ENCODE measurements at places on chromosomes 3 and 15. TPM values are rescaled to one million over a fixed set of nuclear protein-coding genes. Genes with fewer than 3 reads are reported as not detected.
A peak's percentile ranks its signal among the peaks of the same experiment; 100 is the strongest.

DNA sequence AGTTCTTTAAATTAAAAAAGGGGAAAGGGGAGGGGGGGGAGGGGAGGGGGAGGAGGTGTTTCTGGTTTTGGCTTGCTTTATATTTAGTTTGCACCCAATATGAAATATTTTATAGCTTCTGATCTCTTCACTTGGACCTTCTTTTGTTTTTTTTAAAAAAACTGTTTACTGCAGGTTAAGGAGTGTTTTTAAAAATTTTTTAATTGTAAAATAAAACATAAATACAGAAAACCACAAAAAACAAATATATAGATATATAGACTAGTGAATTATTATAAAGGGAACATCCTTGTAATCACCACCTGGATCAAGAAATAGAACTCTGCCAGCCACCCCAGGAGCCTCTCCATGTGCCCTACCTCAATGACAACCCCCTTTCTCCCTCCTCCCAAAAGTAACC, 861 bp upstream of the MYLK start:
- DNase-seq: no peak
- no peak overlapping the region for H3K27ac ChIP-seq
- peaks cover 17% of the 10 kb centered on the region for H3K27me3 ChIP-seq
- no peaks in the 10 kb centered on the region for H3K36me3 ChIP-seq

GRCh38 chr3:23811919-23812318, 6.2 kb downstream of the UBE2E1 start:
- no peaks in the 10 kb centered on the region for H3K27me3 ChIP-seq
- no peak for DNase-seq
- peaks cover 4% of the 10 kb centered on the region for H3K36me3 ChIP-seq
- H3K4me1 ChIP-seq: peaks cover 17% of the 10 kb centered on the region

- H3K4me3 ChIP-seq: peak within 1 kb of the TSS; percentile 80
- H3K4me1 ChIP-seq: peaks cover 31% of the 10 kb centered on the region
- peak within 1 kb of the TSS; percentile 89 for H3K27ac ChIP-seq
- peak; percentile 85 for DNase-seq
- peaks cover 6% of the 10 kb centered on the region for H3K27me3 ChIP-seq
- H3K36me3 ChIP-seq: no peaks in the 10 kb centered on the region
These were observed at the start of gene MRAS for GRCh38 chr3:138347960-138348753. Gene MRAS, plus strand, starts transcription at chr3:138348579. Its CDS starts 24,305 bp downstream, at chr3:138372884.

The FETUB gene
- 0.04 TPM for total RNA-seq

DNA sequence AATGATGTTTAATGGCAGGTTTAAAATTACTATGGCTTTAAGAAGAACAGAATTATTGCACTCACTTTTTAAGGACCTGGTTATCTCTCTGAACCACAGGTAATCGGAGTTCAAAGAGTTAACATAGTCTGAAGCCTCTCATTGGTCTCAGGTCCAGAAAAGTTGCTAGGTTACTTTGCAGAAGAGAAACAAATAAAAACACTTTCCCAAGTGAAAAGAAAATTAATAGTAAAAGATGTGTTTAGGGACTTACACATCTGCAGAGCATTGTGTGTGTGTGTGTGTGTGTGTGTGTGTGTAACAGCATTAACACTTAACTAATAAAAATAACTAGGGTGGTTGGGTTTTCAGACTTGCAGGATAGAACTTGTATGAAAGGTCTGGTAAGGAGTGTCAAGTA, 1.0 kb downstream of the MASP1 start:
- peaks cover 3% of the 10 kb centered on the region for H3K27me3 ChIP-seq
- H3K27ac ChIP-seq: no peak overlapping the region
- peaks cover 5% of the 10 kb centered on the region for H3K4me1 ChIP-seq
- peak; percentile 67 for DNase-seq

DNA sequence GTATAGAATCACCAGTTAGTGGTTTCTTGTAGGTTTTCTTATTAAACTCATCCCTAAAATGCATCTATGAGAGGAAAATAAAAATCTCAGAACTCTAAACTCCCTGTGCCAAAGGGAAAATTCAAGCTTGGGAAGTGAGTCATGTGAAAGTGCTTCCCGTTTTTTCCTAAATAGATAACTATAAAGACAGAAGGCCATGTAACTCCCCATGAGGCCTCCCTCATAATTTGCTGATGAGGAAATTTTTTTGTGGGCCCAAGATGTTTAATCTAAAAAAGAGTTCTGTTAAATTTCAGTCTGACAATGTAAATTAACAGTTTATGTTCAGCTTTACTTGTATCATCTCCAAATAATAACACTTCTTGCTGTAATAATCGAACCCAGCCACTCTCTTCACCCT, 1273.9 kb downstream of the OTOL1 start:
- no peak overlapping the region for H3K27ac ChIP-seq
- no peak overlapping the region for H3K4me3 ChIP-seq
- peak; percentile 67 for DNase-seq
- no peaks in the 10 kb centered on the region for H3K4me1 ChIP-seq
- no peaks in the 10 kb centered on the region for H3K36me3 ChIP-seq

DNA sequence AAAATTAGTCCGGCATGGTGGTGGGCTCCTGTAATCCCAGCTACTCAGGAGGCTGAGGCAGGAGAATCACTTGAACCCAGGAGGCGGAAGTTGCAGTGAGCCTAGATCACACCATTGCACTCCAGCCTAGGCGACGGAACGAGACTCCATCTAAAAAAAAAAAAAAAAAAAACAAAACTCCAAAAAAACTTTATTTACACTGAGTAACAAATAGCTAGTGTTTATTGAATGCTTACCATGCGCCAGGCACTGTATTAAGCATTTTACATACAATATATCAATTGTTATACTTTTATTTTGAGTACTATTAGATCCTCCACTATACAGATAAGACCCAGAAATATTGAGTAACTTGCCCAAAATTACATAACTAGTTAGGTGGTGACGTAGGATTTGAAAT, 17.4 kb upstream of the ARIH1 start:
- H3K4me3 ChIP-seq: no peak overlapping the region
- no peaks in the 10 kb centered on the region for H3K4me1 ChIP-seq
- no peak for DNase-seq

The SATB1 gene
- total RNA-seq: 29.0 TPM

The CHSY1 gene
- 27.2 TPM for total RNA-seq

The P2RY13 gene
- 0.75 TPM for total RNA-seq

- no peak overlapping the region for H3K27ac ChIP-seq
- no peak overlapping the region for H3K4me3 ChIP-seq
- H3K4me1 ChIP-seq: peaks cover 14% of the 10 kb centered on the region
These were observed 60.7 kb downstream of the RPL22L1 start for GRCh38 chr3:170809007-170809974.

GRCh38 chr15:35678774-35679173, 132.8 kb upstream of the DPH6 start:
- no peak for DNase-seq
- H3K27ac ChIP-seq: no peak overlapping the region
- peaks cover 6% of the 10 kb centered on the region for H3K4me1 ChIP-seq

The ZBBX gene
- total RNA-seq: 0.13 TPM
